ENCODE measurements at places on chromosomes 5 and 9.

- no peak for DNase-seq
Observed at GRCh38 chr5:45800331-45800730, 104.2 kb upstream of the HCN1 start.

- no peak for DNase-seq
Observed at GRCh38 chr5:138369261-138369660, 16.8 kb downstream of the KDM3B start.

DNA sequence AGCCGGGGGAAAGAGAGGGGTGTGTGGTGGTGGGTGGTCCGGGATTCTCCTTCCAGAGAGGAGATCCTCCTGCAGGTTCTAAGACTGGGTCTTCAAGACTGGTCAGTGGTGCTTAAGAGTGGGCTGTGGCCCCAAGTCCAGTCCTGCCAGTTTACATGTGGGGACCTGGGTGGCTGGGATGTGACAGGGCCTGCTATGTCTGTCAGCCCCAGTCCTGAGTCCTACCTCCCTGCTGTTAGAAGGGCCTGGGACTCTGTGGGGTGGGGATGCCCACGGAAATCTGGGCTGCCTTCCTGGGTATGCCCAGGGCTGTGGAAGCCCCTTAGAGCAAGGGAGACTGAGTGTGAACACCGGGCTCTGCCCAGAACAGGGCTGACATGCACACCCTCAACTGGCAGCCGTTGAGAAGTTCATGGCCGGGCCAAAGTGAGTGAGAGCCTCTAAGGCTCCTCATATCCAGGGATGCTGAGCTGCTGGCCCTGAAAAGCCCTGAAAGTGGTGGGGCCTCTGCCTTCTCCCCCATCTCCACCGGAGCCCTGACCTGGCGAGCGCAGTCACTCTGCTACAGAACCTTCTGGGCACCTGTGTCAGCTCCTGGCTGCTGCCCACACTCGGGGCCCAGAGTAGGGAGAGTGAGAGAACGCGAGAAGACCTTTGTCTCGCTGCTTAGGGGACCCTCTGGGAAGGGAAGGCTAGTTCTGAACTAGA lies 1.7 kb downstream of the PHF2 start:
- no peak for DNase-seq

DNA sequence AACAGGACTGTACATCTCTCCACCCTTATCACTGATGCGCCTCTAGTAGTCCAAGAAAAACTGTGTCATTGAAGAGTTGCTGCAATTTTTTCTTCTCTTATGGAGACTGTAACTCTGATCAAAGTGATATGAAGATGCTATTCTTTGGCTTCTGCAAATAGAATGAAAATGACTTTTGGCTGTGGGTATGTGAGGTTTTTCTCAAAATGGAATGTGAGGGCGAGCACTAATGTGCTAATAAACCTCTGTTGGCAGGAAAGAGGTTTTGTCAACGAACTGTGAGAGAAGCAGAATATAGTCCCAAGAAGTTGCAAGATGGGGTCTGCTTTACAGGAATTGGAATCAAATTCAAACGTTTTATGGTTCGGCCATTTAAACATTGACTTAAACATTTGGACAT lies 252.0 kb upstream of the GAS1 start:
- DNase-seq = no peak

DNA sequence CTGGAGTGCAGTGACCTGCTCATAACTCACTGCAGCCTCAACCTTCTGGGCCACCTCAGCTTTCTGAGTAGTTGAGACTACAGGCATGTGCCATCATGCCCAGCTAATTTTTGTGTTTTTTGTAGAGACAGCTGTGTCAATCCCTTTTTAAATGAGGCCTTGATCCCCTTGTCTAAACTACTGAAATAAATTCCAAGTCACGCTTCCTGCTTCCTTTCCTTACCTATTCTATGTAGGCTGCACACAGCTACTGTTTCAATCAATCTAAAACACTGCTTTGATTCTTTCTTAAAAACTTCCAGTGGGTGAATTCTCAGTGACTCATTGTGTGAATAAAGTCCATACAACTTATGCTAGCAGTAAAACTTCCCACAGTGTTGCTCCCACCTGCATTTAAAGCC lies 2.9 kb upstream of the C7 start:
- DNase-seq = no peak

GRCh38 chr5:121681229-121681855 lies 170.3 kb upstream of the FTMT start:
- no peak for DNase-seq

GRCh38 chr5:91416491-91416890 lies 33.4 kb upstream of the ARRDC3 start:
- DNase-seq = no peak

GRCh38 chr5:54495027-54495426 lies 22.5 kb upstream of the SNX18 start:
- DNase-seq = no peak

- DNase-seq = no peak
Observed at GRCh38 chr5:28165096-28165495, 1126.7 kb upstream of the CDH9 start.

DNA sequence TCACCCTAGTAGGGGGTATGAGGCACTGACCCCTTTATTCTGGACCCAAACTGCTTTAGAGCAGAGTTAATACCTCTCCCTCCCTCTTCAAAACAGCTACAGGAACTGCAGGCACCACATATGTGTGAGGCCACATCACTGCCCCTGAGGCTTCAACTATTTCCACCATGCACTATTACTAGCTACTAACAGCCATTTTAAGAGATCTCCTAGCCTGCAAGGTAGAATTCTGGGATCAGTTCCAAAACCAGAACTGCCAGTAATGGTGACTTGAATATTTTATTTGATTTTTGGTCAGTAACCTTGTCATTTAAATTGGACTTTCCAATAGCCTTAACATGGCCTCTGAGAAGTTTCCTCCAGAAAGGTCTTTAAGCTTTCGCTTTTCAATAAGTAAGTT lies 55.3 kb upstream of the FSD1L start:
- no peak for DNase-seq

DNA sequence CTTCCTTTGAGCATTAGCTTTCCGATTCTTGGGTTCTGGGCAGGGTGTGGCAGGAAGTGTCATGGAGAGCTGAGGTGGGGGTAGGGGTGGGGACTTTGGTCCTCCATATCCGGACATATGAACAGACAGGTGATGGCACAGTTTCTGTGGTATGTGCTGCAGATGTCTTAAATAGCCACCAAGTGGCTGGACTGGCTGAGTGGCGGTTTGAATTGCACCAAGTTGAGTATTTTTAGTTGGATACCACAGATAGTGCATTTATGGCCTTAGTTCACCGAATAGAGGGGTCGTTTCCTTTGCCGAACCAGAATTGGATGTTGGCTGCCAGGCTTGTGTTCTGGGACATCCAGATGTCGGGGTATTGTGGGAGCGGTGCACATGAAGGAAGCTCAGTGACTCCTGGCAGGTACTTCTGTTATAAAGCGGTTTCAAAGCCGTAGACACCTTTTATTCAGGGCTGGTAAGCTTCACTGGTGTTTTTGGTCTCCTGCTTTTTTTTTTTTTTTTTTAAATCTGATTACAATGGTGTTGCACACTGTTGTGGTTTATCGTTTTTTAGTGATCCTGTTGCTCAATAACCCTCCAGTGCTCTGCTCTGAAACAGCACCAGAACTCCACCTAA lies 15.1 kb upstream of the TNFAIP8 start:
- DNase-seq = peak; percentile 54

GRCh38 chr9:126802318-126803059 lies 2.4 kb upstream of the ZBTB43 start:
- no peak for DNase-seq

GRCh38 chr5:17761326-17761725 lies 127.1 kb downstream of the TAF11L14 start:
- no peak for DNase-seq

- DNase-seq = no peak
Observed at GRCh38 chr5:32233696-32234447, 59.8 kb upstream of the GOLPH3 start.

DNA sequence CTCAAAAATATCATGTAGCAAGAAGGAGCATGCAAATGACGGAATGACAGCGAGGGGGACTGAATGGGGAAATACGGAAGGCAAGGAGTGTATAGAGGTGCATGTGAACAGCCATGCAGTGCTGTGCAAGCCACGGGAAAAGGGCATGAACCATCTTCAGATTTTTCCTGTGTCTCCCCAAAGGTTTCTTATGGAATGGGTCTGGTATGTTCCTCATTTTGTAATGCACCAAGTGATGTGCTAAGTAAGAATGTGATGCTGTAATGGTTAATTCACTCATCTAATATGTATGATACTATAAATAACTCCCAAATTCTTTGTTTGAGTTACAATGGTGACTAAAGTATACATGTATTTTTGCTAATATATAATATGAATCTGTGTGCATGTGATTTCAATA lies 99.0 kb upstream of the DAB2 start:
- DNase-seq = no peak

DNA sequence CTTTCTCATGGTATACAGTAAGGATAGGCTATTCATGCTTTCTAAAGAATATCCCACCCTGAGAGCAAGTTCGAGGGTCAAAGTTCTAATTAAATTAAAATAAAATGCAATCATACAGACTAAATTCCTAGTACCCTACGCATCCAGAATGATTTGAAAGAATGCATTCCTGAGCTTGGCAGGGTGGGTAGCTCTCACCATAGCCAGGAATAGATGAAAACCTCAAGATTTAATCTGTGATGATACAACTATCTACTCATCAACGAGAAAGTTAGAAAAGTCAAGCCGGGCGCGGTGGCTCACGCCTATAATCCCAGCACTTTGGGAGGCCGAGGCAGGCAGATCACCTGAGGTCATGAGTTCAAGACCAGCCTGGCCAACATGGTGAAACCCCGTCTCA lies 32.3 kb downstream of the SERINC5 start:
- no peak for DNase-seq

- no peak for DNase-seq
Observed at GRCh38 chr9:89025553-89025952, 34.3 kb downstream of the S1PR3 start.

- no peak for DNase-seq
Observed at GRCh38 chr5:78930721-78931120, 54.4 kb downstream of the ARSB start.

DNA sequence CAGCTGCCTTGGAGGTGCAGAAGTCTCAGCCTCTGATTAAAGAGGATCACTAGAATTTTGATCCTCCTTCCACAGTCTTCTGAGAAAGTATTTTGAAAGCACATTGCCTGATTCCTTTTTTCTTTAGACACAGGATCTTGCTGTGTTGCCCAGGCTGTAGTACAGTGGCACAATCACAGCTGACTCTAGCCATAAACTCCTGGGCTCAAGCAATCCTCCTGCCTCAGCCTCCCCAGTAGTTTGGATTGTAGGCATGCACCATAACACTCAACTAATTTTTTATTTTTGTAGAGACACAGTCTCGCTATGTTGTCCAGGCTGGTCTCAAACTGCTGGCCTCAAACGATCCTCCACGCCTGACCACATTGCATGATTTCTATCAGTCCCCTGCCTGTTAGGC lies 74.5 kb downstream of the FAM78A start:
- DNase-seq = no peak

DNA sequence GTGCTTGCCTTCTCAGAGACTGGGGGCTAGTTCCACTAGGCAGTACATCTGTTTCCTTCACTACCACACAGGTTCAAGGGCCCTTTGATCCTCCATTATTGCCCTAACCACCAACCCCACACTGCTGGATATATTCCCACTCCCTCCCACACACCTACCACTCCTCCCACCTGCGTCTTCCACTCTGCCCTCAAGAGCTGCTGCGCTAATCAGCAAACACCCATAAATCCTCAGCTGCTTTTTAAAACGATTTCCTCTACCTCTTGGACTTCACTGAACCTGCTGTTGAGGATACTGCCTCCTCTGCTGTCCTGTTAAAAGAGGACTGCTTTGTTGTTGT lies 120.9 kb downstream of the MAPKAP1 start:
- DNase-seq = no peak

DNA sequence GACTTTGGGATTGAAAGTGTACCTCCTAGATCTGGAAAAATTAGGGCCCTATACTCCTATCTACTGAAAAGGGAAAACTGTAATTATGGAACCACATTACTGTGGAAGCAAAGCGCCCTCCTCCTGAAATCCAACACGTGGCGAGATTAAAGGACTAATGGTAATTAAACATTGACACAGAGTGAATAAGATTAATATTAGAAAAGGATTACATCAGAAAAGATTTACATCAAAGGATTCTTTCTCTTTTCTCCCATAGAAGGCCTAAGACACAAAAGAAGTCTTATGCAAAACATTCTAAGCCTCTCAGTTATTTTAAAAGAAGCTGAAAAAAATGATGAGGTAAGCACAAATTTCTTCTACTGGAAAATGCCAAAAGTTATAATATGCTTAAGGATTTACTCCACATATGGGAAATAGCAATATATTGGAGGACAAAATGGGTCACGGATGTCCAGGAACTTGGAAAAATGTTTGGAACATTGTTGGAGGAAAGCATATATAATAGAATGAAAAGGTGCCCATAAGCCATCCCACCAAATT lies 227.8 kb downstream of the TRPM3 start:
- no peak for DNase-seq

GRCh38 chr5:30324083-30324482 lies 869.4 kb upstream of the CDH6 start:
- no peak for DNase-seq

GRCh38 chr5:89309268-89309667 lies 426.3 kb upstream of the MEF2C start:
- no peak for DNase-seq

DNA sequence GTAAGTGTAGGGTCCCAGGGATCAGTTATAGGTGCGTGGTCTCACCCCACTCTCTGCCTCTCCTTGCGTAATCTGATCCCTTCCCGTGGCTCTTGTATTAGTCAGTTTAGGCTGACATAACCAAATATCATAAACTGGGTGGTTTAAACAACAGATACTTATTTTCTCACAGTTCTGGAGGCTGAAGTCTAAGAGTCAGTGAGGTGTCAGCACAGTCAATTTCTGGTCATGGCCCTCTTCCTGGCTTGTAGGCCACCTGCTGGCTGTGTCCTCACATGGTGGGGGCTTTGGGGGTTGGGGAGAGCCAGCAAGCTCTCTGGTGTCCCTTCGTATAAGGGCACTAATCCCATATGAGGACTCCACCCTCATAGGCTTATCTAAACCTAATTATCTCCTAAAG lies 32.3 kb downstream of the CARTPT start:
- DNase-seq = no peak

DNA sequence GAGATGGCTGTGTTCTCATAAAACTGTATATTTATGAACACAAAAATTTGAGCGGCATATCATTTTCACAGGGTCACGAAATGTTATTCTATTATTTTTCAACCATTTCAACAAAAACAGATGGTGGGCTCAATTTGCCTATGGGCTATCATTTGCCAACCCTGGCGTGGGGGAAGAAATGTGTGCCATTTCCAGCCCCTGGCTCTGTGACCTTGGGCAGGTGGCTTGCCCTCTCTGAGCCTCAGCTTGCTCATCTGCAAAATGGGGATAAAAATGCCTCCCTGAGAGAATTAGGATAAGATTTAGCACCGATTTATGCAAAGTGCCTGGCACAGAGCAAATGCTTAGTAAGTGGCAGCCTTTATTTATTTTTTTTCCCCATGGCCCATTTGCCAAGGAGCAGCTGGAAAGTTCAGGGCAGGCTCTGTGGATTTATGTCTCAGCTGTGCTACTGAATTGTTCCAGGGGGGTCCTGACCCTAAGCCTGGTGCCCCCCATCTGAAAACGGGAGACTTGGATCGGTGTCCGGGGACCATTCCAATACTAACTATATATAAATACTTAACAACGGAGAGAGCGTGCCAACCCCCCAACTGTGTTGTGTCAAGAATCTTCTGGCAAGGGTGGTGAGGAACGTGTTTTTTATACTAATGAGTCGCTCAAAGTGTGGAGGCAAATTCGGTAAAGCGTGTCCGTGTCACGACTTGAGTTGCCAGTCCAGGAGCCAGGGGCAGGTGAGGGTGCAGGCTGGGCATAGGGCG lies 34.5 kb downstream of the HRH2 start:
- no peak for DNase-seq

GRCh38 chr5:158751961-158752655 lies 347.6 kb downstream of the EBF1 start:
- DNase-seq = no peak

Measured in stimulated activated CD4-positive, alpha-beta T cell treated with anti-CD3 and anti-CD28 coated beads, TNF-alpha, amount 100 ng/mL, for 24 hours (primary cell).